ENCODE measurements at places on chromosomes 6 and 20.
A peak's percentile ranks its signal among the peaks of the same experiment; 100 is the strongest.

DNA sequence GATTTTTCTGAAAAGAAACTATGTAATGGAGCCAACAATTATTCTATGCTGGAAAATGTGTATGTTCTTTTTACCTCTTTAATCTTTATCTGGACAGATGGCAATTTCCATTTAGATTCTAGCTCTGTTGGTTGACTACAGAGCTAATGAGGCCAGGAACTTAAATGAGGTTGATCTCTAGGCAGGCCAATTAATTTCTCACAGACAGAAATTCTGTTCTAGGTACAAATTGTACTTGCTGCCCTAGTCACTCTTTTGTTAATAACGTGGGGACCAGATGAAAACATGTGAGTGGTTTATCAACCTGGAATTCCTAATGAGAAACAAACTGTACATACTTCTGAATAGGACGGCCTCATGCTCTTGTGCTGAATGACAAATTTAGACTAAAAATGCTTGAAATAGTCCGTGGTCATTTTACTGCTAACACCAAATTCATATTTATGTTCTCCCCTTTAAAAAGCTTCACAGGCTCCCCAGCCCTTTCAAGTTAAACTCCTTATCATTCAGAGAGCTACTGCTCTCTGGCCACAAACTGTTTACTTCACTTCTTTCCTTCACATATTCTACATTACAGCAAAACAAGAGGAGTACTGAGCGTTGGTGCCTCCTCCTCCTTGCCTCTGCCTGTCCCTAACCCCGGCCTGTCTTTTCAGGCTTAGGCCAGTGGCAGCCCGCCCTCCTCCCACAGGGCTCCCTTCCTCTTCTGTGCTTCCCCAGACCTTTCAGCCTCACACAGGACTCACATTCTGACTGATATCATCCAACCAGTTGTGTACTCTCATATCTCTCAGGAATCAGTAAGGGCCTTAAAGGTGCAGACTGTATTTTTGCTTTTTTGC is 41.4 kb downstream of the DTNBP1 start:
- DNase-seq = no peak

DNA sequence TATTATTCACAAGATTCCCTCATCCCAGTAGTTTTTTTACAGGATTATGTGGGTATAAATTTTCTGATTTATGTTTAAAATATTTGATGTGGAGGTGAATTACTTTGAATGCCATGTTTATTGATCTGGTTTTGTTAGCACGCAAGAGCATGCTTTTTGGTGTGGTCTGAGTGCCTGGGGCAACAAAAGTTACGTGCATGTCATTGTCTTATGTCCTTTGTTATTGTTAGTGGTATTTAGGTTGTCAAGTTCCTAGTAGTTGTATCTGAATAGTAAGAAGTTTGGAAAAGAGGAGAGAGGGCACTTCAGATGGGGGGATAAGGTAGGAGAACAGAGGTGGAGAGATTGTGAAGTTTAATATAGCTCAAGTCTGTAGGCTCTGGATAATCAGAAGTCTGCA is 95.0 kb downstream of the ATRN start:
- no peak for DNase-seq

- DNase-seq = no peak
These were observed 12.4 kb downstream of the PEDS1 start for GRCh38 chr20:50141018-50141675.

- DNase-seq = no peak
These were observed 104.8 kb downstream of the SOBP start for GRCh38 chr6:107594736-107595135.

- no peak for DNase-seq
These were observed 56.2 kb downstream of the SLC22A2 start for GRCh38 chr6:160202411-160202810.

DNA sequence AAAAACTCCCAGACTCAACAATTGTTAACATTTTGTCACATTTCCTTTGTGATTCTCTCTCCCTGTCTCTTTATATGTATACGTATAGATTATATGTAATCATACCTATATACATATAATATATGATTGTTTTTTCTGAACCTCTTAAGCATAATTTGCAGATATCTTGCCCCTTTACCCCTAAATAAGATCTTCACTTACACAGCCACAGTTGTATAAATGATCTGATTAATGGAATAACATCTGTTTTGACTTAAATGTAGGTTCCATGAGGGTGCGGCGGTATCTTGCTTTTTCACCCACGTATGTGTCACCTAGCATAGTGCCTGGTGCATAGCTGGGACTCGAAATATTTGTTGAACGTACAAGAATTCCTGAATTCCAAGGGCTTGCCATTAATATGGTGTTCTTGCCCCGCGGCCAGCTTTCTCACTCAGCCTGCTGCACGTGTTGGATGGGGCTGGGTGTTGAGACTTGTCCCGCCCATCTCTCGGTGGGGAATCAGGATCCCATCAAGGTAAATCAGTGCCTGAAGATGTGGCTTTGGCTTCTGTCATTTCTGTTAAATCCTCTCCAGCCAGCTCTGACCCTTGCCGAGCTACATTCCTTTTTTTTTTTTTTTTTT is 10.4 kb upstream of the MANBAL start:
- no peak for DNase-seq

GRCh38 chr6:141103246-141103645 is 1029.5 kb upstream of the GJE1 start:
- no peak for DNase-seq

- no peak for DNase-seq
These were observed 271.5 kb upstream of the CDYL start for GRCh38 chr6:4504700-4505099.

- no peak for DNase-seq
These were observed 279.9 kb downstream of the SLC35F1 start for GRCh38 chr6:118186672-118187567.

DNA sequence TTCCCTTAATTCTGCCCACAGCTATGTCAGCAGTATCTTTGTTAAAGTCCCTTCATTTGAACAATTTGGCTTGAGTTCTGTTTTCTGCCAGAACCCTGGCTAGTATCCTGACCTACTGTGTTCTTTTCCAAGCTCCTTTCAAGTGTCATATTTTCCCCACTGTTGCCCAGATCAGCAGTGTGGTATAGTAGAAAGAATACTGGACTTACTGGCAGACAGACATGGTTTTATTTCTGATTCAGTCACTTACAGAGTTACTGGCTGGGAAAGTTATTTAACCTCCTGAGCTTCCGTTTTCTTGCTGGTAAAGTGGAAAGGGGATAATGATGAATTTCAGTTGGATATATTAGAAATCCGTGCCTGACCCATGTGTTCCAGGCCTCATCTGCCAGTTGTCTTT is 39.8 kb upstream of the RAB23 start:
- no peak for DNase-seq

- no peak for DNase-seq
These were observed 69.3 kb upstream of the EYS start for GRCh38 chr6:65776332-65776731.

- DNase-seq = peak; percentile 79
These were observed 20.1 kb upstream of the NOL4L start for GRCh38 chr20:32605167-32605656.

DNA sequence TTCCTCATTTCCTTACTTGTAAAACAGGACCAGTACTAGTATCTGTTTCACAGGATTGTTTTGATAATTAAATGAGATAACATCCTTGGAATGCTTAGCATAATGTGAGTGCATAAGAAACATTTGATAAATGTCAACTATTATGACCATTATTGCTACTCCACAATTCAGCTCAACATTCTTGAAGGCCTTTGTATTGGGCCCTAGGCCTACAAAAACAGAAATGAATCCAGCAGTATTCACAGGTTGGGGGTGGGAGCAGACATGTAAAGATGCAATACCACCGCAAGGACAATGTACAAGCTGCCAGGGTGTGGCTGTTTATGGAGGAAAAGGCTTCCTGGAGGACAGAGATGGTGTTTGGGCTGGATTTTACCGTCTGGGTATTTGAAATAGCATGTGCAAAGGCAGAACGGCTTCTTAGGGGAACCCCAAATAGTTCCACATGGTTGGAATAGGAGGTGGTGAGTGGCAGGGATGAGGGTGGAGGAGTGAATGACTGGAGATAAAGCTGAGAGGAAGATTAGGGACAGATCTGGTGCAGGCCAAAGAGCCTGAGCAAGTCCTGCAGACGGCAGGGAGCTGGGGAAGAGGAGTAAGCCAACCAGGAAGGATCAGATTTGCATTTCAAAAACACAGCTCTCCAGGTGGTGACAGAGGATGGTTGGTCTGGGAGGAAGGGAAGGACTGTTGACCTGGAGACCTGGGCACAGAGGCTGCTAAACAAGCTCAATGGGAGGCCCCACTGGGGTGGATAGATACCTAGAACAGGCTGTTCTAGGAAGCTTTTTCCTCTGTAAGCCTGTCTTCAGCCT is 57.0 kb upstream of the EPB41L1 start:
- no peak for DNase-seq

DNA sequence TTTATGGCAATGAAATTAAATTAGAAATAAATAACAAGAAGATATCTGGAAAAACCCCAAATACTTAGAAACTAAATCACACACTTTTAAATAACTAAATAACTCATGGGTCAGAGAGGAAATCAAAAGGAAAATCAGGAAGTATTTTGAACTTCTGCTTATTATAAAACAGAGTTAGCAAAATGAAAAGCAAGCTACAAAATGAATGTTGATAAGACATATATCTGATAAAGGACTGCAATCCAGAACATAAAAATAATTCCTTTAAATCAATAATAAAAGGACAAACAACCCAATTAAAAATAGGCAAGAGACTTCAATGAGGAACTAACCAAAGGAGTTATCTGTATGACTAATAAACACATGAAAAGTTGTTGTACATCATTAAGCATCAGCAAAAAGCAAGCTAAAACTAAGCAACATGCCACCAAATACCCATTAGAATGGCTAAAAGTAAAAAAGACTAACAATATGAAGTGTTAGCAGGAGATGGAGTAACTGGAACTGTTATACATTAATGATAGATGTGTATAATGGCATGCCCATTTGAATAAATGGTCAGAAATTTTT is 38.9 kb upstream of the STMND1 start:
- DNase-seq = no peak

DNA sequence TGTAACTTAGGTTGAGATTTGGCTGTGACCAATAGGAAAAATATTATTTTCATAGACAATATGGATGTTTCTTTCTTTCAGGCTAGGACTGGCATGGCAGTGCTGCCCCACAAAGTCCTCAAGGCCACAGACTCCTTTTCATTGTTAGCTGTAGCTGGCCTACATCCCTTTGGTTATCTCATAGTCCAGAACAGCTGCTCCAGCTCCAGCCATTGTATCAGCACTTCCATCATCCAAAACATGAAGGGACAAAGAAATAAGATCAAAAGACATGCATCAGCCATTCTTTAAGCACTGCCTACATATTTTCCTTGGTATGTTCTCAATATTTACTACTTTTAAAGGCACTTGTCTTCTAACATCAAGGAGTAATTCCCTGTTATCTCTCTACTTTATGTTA is 73.0 kb downstream of the ZDHHC14 start:
- no peak for DNase-seq

- no peak for DNase-seq
These were observed 41.6 kb upstream of the RAB23 start for GRCh38 chr6:57263739-57264138.

DNA sequence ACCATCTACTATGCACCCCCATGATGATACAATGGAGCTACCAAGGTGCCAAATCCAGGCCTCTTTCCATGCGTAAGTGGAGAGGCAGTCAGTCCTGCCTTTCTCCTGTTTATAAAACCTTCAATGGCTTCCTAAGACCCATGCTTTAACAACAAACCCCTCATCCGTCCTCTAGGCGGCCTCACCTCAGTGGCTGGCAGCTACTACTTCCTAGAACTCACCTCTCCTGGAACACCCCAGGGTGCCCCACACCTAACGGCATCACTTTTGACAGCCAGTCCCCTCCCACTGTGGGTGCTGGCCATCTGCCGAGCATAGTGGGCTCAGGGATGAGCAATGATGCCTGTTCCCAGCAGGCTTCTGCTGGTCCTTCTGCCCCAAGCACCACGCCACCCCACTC is 80.0 kb upstream of the TAB2 start:
- no peak for DNase-seq

GRCh38 chr6:149035766-149036165 is 281.7 kb upstream of the TAB2 start:
- no peak for DNase-seq

DNA sequence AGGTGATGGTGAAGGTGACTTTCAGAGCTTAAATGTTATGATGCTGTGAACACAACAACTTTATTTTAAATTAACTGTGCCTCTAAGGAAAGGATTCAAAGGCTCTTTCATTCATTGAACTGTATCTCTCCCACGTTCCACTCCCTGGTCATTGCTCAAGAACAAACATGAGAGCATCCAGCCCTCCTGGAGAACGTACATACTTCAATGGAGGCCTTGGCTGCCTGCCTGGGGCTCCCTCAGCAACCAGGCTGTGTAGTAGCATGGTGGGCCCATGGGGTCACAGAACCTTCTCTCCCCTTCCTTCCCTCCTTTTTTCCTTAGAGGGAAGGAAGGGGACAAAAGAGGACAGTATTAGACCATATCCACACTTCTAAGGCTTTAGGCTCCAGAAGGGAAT is 234.3 kb downstream of the CDC5L start:
- no peak for DNase-seq

GRCh38 chr6:41160933-41161332 is 2.0 kb downstream of the TREM2 start:
- DNase-seq = no peak

- DNase-seq = no peak
These were observed 134.4 kb downstream of the ARHGAP18 start for GRCh38 chr6:129575378-129576118.

- no peak for DNase-seq
These were observed 69.1 kb downstream of the ELOVL4 start for GRCh38 chr6:79878142-79878748.

DNA sequence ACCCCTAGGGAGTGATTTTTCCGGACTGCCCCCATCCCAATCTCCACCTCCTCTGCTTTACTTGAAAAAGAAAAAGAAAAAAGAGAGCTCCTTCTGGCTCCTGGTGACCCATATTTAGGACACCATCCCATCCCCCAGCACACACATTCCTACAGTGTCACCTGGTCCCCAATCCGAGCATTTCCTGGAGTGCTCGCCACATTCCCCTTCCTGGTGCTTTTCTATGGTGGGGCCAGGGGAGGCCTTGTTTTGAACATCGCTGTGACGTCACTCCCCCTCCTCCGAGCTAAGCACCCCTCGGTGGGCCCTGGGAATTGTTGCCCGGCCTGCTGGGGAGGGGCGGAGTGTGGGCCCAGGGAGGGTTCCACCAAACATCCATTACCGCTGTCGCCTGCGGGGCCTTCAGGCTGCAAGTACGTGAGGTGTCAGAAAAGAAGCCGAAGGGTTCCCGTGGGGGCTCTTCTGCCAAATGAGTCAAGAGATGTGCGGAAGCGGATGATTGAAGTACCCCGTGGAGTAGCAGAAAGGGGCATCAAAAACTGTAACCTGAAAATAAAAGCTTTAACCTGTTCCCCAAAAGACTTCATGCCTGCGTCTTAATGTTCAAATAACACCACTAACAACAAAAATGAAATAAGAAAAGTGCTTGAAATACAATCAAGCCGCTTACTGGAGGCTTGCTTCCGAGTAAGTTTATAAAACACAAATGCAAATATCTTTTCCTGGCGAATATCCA is 2.8 kb upstream of the FOXC1 start:
- no peak for DNase-seq

- peak; percentile 24 for DNase-seq
These were observed 2.8 kb upstream of the VSX1 start for GRCh38 chr20:25084626-25085187.

DNA sequence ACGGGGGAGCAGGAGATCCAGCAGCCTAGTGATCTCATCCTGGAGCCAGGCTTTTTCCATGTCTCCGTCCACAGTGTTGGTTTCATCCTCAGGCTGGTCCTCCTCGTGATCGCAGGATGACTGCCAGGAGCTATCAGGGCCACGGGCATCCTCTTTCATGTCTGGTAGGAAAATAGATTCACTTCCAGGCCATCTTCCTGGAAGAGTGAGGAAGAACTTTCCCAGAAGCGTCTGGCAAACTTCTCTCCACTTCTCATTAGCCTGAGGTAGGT is 15.3 kb upstream of the SLC9A8 start:
- no peak for DNase-seq
